ENCODE measurements at places on chromosomes 5 and 9.
A peak's percentile ranks its signal among the peaks of the same experiment; 100 is the strongest.

- no peak for DNase-seq
Observed at GRCh38 chr9:79116709-79117108, 455.1 kb upstream of the TLE4 start.

DNA sequence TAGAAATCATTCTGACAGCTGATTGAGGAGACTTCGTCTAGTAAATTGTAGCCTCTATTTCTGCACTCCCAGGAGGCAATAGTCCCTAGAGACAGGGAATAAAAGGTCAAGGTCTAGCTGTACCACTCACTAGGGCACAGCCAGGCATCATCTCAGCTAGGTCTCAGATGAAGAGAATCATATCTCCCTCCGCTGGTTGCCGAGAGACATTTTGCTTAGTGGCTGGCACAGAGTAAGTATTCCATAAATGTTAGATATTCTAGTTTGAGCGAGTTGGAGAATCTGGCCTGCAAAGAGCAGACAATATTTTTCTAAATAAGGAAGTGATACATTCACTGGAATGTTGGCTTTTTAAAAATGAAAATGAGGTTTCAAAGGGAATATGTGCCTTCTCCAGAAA lies 180.4 kb upstream of the ACTBL2 start:
- DNase-seq: no peak

GRCh38 chr5:6567835-6568234 lies 65.0 kb downstream of the NSUN2 start:
- no peak for DNase-seq

- no peak for DNase-seq
Observed at GRCh38 chr9:105828596-105829213, 134.4 kb downstream of the TMEM38B start.

DNA sequence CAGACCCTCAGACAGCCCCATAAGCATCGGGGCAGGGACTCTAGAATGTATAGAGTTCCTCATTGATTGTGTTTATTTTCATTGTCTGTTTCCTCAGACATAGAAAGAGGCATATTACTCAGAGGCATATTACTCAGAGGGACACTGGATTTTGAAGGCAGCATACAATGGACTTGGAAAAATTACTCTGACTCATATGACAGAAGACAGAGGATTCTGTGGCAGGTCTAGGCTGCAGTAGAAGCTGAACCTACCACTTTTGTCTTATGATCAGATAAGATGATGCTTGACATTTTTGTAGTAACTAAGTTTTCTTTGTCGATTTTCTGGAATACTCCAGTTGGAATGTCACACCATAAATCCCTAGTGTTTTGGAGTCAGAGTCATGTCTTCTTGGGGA lies 105.2 kb downstream of the ST8SIA4 start:
- no peak for DNase-seq

GRCh38 chr5:164741376-164741775 lies 1236.0 kb downstream of the MAT2B start:
- no peak for DNase-seq

DNA sequence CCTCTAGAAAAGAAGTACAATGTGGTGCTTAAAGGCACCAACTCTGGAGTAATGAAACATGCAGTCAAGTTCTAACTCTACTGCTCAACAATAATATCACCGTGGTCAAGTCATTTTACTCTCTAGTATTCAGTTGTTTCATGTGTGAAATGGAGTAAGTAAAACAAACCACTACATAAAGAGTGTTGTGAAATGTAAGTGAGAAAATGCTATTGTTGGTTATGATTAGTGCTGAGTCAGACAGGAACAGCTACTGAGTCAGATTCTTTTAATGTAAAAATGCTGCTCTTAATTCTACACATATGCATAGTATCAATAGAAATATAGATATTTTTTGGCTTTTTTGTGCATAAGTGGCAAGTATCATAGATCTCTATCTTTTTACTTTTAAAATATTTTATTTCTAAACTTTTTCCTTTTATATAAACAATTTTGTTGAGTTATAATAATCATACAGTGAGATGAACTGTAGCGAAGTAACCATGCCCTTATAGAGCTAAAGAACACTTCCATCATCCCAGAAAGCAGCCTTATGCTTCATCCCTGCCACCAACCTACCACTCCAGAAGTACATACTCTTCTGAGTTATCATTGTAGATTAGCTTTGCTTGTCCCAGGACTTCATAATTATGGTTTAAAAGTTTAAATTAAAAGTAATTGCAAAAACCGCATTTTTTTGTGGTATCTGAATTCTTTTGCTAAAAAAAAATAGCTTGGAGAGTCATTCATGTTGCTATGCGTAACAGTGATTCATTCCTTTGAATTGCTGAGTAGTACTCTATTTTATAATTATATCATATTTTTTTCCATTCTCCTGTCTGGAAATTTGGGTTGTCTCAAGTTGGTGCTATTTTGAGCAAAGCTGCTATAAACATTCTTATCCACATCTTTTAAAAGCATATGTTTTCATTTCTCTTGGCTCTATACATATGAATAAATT lies 548.2 kb upstream of the CLINT1 start:
- no peak for DNase-seq

- DNase-seq: no peak
Observed at GRCh38 chr9:114789006-114789405, 16.8 kb downstream of the TNFSF15 start.

GRCh38 chr5:146301626-146302025 lies 37.0 kb upstream of the POU4F3 start:
- no peak for DNase-seq

DNA sequence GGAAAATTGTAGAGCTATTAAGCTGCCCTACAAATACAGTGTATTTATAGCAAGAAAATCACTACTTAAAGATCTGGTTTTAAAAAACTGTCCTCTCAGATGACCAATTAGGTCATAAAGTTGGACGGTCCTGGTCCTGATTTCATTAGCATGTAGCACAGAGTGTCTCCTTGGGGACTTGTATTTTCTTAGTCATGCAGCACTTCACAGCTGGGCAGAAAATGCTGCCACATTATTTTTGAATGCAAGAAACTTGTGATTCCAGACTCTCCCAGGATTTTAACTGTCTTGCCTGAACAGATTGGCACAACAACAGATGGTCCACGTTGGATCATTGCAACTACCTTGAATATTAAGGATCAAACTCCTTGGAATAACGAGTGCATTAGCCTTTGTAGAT lies 348.1 kb upstream of the SGCD start:
- no peak for DNase-seq

DNA sequence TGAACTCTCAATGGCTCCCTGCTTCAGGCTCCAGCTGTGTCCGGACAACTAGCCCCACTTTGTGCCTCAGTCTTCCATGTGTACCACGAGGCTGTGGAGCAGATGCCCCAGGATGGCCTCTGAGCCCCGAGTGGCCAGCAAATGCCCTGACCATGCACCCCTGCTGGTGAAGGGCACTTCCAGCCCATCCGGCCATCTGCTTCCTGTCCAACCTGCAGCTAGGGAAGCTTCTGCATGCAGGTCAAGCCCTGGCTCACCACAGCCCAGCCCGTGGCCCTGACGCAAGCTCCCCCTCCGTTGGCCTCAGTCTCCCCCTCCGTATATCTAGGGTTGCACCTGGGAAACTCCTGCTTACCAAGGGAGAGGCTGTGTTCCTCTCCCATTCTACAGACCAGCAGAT lies 4.8 kb downstream of the NINJ1 start:
- DNase-seq: no peak

GRCh38 chr9:98998441-98999151 lies 54.9 kb downstream of the COL15A1 start:
- DNase-seq: peak; percentile 20

GRCh38 chr5:119426057-119426456 lies 26.2 kb upstream of the HSD17B4 start:
- DNase-seq: no peak

DNA sequence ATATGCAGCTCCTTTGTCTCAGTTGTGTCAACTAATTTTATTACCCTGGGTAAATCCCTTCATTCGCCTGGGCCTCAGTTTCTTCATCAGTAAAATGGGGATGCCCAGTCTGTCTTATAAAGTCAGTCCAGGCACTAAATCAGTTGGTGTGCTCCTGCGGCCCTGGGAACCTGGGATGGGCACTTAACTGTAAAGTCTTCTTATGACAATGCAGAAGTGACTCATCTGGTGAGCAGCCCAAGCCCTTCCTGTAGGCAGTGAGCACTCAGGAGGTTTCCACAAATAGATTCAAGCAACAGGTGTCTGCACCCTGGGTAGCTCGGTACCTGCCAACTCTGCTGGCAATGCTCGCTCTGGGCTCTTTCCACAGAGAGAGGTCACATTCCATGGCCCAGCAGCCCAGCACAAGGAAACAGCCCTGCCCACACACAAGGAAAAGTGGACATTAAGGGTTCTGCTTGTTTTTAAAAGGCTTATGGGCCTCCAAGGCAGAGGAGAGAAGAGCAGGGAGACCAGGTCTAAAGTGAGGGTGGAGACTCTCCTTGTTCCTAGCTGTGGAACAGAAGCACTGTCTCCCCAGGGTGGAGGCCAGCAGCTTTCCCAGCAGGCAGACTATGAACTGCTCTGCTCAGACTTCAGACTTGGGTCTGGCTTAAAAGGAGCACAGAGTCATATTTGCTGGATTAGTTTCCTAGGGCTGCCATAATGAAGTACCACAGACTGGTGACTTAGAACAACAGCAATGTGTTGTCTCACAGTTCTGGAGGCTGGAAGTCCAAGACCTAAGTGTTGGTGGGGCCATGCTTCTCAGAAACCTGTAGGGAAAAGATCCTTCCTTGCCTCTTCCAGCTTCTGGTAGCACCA lies 89.7 kb upstream of the ADRA1B start:
- DNase-seq: no peak

DNA sequence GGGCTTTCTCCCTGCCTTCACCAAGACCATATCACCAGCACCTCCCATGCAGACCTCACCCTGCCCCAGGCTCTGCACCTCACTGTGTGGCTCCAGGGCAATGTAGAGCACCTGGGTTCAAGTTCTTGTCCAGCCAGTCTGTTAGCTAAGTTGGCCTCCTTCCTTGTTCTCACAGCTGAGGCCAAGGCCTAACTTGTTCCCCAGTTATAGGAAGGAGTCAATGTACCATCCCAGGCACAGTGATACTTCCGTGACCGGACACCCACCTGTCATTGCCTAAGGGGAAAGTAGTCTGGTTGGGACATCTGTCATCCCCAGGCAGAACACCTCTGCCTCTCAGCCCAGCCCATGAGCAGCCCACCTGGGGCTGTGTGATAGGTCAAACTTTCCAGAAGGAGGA lies 14.4 kb upstream of the ARAP3 start:
- no peak for DNase-seq

DNA sequence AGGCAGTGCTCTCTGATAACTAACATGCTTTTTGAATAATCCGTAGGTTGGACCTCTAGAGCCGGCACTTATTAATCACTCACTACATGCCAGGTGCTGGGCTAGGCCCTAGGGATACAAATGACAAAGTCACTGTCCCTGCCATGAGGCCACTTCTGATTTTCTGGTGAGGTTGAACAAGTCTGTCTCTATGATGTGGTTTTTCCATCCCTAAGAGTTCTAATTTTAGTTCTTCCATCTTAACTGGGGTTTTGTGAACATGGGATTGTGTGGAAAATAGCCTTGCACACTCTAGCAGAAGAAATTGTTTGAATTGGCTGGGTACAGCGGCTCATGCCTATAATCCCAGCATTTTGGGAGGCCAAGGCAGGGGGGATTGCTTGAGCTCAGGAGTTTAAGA lies 64.6 kb downstream of the IL31RA start:
- DNase-seq: no peak

- no peak for DNase-seq
Observed at GRCh38 chr5:1997640-1998347, 115.1 kb upstream of the IRX4 start.

- no peak for DNase-seq
Observed at GRCh38 chr9:93730648-93731047, 154.3 kb downstream of the PHF2 start.

DNA sequence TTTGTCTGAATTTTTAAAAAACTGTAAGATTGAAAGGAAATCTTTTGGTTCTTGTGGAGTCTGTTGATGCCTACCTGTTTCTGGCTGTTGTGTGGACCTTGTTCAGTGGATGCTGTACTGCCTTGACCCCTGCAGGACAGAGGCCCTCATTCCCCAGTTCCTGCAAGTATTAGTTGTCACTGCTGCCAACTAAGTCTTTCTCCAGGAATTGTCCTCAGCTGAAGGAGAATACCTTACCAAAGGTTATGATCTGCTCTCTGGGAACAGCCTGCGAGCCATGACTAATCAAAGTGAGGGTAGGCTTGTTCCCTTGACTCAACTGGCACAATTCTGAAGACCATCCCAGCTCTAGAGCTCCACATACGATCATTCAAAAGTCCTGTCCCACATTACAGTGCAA lies 145.3 kb upstream of the FST start:
- DNase-seq: no peak

- no peak for DNase-seq
Observed at GRCh38 chr5:171226096-171226754, 82.8 kb upstream of the TLX3 start.

GRCh38 chr9:126296687-126297086 lies 29.9 kb upstream of the MVB12B start:
- DNase-seq: no peak

- no peak for DNase-seq
Observed at GRCh38 chr9:113187929-113188595, 33.0 kb downstream of the FKBP15 start.

GRCh38 chr5:129899454-129899853 lies 4.8 kb upstream of the CHSY3 start:
- DNase-seq: no peak

GRCh38 chr5:39025456-39025855 lies 48.7 kb downstream of the RICTOR start:
- no peak for DNase-seq

GRCh38 chr5:10596886-10597451 lies 33.1 kb downstream of the ANKRD33B start:
- no peak for DNase-seq

DNA sequence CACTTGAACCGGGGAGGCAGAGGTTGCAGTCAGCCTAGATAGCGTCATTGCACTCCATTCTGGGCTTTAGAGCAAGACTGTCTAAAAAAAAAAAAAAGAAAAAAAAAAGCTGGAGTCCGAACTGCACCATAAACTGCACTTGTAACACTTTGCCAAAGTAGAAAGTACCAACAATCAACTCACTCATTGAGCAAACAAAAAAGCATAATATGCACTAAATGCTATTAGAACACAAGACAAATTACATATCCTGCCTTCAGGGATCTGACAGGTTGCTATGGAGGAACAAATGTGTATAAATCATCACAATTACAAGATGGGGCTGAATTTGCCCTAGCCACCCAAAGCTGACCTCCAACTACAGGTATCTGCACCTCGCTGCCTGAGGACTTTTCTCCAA lies 27.9 kb downstream of the GNAQ start:
- no peak for DNase-seq

GRCh38 chr5:132483661-132484390 lies 6.7 kb downstream of the IRF1 start:
- DNase-seq: no peak

DNA sequence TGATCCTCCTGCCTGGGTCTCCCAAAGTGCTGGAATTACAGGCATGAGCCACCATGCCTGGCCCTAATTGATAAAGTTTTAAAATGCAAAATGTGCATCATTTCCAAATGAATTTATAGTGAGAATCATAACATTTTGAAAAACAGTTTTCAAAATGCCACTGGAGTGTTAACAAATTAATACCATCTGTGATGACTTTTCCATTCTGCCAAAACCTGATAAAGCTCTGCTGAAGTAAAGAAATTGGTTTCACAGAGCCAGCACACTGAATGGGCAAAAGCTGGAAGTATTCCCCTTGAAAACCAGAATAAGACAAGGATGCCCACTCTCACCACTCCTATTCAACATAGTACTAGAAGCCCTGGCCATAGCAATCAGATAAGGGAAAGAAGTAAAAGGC lies 89.6 kb downstream of the MUSK start:
- no peak for DNase-seq
